Mesenteric fat pad (tissue), 1 donor: ENCODE measurements at places on chromosomes 7 and 10. TPM values are rescaled to one million over a fixed set of nuclear protein-coding genes. Genes with fewer than 3 reads are reported as not detected.

The EGFR gene
- 80.9 TPM for total RNA-seq

DNA sequence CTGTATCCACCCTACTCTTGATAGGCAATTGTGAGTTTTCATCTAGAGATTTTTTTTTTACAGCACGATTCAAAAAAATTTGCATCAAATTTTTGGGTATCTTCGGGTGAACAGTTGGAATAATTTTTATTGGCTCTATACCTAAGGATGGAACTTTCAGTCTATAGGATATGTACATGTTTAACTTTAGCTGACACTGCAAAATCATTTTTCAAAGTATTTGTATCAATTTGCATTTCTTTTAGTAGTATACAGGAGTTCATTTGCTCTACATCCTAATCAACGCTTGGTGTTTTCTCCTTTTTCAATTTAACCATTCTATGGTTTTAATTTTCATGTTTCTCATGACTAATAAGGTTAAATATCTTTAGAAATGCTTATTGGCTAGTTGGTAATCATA is 11.7 kb downstream of the MGAM2 start:
- DNase-seq = no peak

DNA sequence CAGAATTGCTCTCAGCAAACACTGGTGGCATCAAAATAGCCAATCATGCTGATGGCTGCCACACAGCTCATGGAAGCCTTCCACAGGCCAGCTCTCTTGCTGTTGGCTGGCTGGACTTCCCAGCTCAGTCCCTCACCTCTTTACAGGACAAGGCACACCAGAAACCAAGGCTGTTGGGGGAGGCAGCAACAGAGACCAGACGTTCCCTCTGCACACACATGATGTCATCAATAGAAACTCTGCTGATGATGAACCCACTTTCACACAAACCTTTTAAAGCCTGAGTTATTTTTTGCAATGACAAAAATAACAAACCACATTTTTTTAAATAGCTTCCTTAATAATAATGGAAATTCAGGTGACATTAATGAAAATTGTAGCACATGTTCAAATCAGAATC is 300.9 kb upstream of the C7orf33 start:
- DNase-seq = no peak

DNA sequence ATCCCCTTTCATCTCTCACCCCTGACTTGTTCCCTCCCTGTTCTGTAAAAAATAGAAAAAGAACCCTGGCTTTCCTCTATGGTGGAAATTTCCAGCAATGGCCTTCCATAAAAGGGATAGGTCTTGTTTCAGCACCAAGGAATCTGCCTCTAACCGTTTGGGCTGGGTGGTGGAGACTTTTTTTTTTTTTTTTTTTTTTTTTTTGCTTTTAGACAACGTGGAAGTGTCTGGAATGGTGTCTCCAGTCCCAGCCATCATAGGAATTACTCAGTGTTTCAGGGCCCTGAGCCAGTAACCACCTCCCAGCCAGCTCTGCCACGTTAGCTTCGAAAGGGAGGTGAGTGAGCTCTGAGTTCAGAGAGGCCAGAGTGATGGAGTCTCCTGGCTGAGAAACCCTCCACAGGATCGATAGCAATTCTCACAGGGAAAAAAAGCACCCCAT is 97.3 kb upstream of the COL1A2 start:
- no peak for DNase-seq

DNA sequence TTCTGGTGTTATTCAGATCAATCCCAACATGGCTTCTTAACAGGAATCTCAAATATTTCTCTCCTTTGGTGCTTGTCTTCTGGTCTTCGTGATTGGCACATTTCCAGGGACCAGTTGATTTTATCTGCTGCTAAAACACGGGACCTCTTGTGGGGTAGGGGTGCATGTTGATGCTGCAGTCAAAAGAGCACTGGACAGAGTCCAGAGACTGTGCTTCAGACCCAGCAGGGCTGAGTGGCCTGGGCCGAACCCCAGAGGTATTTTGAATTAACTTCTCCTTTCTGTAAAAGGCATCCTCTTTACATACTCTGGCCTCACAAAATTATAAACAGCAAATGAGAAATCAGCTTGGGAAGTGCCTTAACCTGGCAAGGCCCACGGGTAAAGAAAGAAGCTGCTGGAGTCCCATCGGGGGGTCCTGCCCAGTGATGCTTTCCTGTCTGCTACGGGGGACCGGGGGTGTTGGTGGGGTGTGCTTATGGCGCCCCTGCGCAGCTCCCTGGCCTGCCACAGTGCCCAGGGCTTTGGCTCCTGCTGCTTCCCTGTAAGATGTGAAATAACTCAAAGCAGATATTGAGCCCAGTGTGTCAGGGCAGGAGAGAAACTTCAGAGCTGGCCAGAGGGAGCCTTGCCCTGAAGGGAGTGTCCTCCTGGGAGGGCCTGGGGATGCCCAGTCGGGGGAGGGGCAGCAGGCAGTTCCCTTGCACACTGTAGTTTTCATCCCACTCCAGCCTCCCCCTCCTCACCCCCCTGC is 230.5 kb downstream of the TCF7L2 start:
- DNase-seq = no peak

GRCh38 chr10:26714415-26715136 is 17.1 kb downstream of the PDSS1 start:
- no peak for DNase-seq

- DNase-seq = no peak
These were observed 384.4 kb upstream of the AUTS2 start for GRCh38 chr7:69213878-69214277.
